Naive thymus-derived CD8-positive, alpha-beta T cell (primary cell): ENCODE measurements at places on chromosomes 16 and 17.

DNA sequence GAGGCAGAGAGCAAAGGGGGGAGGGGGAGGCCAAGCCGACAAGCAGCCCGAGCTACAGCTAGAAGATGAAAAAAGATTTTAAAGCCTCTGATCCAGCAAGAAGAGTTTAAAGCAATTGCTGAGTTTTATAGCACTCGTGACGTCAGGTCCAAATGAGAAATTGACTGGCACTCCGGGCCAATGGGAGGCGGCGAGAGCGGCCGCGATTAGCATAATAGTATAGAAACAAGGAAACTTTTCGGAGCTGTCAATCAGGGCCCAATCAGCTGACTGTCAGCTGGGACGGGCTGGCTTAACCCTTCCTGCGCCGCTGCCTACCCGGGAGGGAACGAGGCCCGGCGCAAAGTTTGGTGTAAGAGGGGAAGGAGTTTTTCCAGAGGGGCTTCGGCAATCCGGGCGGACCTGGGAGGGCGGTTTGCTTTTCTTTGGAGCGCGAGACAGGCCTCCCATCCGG lies at the start of gene MAF:
Gene MAF, minus strand, starts transcription at position 100 of the 454 bp plus-strand sequence. CDS start 835 bp downstream, outside the sequence.
- peak within 1 kb of the TSS; percentile 98 for H3K4me3 ChIP-seq
- H3K4me1 ChIP-seq: peaks cover 37% of the 10 kb centered on the region
- peak within 1 kb of the TSS; percentile 64 for H3K27ac ChIP-seq
- peaks cover 32% of the 10 kb centered on the region for H3K27me3 ChIP-seq
- peaks cover 3% of the 10 kb centered on the region for H3K36me3 ChIP-seq

GRCh38 chr17:305090-305976 lies 47.3 kb downstream of the RPH3AL start:
- H3K27ac ChIP-seq: no peak overlapping the region
- no peak for DNase-seq
- H3K4me3 ChIP-seq: no peak overlapping the region
- no peaks in the 10 kb centered on the region for H3K27me3 ChIP-seq
- H3K36me3 ChIP-seq: no peaks in the 10 kb centered on the region

DNA sequence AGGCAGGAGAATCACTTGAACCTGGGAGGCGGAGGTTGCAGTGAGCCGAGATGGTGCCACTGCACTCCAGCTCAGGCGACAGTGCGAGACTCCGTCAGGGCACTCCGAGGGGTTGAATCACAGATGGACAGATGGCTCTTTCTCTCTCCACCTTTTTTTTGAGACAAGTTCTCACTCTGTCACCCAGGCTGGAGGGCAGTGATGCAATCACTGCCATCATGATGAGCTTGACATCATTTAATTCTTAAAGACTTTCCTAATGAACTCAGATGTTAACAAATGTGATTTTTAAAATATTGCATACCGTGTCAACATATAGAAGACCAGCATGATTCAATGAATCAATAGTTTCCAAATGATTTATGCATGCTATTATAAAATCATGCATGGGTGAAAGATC lies 3.5 kb downstream of the GDPD1 start:
- H3K4me3 ChIP-seq: no peak overlapping the region
- H3K27ac ChIP-seq: no peak overlapping the region
- peaks cover 14% of the 10 kb centered on the region for H3K4me1 ChIP-seq
- no peak for DNase-seq
- no peaks in the 10 kb centered on the region for H3K27me3 ChIP-seq

- H3K4me1 ChIP-seq: no peaks in the 10 kb centered on the region
- H3K27me3 ChIP-seq: peaks cover 3% of the 10 kb centered on the region
- H3K4me3 ChIP-seq: no peak overlapping the region
- H3K36me3 ChIP-seq: no peaks in the 10 kb centered on the region
Measured at GRCh38 chr16:50509521-50510341, 38.5 kb upstream of the NKD1 start.

DNA sequence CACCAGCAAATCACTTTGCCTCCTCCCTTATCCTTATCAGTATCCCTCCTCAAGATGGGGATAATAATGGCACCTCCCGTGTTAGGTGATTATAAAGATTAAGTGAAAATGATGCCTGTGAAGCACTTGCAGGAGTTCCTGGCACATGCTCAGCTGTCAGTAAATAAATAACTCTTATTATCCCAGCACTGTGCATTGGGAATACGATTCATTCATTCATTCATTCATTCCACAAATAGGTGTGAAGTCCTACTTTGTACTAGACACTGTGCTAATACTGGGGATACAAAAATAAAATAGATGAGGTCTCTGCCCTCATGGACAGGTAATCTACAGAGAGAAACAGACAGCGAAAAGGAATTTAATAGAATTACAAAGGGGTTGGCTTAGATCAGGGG lies 2.0 kb downstream of the XYLT2 start:
- H3K27me3 ChIP-seq: no peaks in the 10 kb centered on the region
- peak overlapping the region; percentile 83 for H3K27ac ChIP-seq
- DNase-seq: no peak
- H3K36me3 ChIP-seq: no peaks in the 10 kb centered on the region

DNA sequence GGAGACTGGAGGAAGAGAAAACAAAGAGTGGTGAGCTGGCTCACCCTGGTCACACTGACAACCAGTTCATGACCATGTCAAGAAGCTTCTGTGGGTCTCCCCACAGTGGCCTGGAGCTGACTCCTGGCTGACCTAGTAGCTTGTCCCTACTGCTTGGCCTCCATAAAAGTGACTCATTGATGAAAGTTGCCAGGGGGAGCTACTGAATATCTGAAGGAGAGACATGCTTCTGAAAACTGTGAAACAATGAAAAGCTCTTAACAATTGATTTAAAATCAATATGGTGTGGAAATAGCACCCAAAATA lies 22.0 kb downstream of the SMPD3 start:
- no peaks in the 10 kb centered on the region for H3K36me3 ChIP-seq
- no peak overlapping the region for H3K4me3 ChIP-seq
- no peak for DNase-seq
- H3K27me3 ChIP-seq: no peaks in the 10 kb centered on the region
- H3K27ac ChIP-seq: no peak overlapping the region

GRCh38 chr17:83181991-83182619 lies 102.7 kb downstream of the METRNL start:
- H3K4me3 ChIP-seq: no peak overlapping the region
- no peaks in the 10 kb centered on the region for H3K27me3 ChIP-seq
- H3K27ac ChIP-seq: no peak overlapping the region
- H3K4me1 ChIP-seq: no peaks in the 10 kb centered on the region
- H3K36me3 ChIP-seq: no peaks in the 10 kb centered on the region

GRCh38 chr17:5544115-5544514 lies 40.2 kb downstream of the NLRP1 start:
- H3K4me3 ChIP-seq: no peak overlapping the region
- no peak for DNase-seq
- H3K27ac ChIP-seq: peak overlapping the region; percentile 65
- H3K4me1 ChIP-seq: no peaks in the 10 kb centered on the region
- no peaks in the 10 kb centered on the region for H3K27me3 ChIP-seq

DNA sequence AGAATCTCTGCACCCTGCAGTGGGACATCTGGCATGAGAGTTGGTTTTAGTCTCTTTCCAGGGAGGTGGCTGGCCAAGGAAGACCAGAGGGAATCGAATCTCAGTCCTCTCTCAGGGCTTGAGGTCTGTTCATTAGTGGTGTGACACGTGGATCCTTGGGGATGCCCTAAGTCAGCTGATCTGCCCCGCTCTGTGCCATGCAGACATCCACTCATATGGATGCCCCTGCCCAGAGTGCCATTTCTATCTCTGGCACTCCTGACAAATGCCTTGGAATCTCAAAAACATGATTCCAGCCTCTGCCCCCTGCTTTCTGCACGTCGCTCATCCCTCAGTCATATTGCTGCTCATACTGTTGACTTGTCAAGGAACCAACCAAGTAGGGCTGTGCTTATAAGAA lies 38.8 kb downstream of the WSCD1 start:
- H3K4me3 ChIP-seq: no peak overlapping the region
- peaks cover 29% of the 10 kb centered on the region for H3K27me3 ChIP-seq
- H3K27ac ChIP-seq: no peak overlapping the region

GRCh38 chr16:64952177-64952576 lies 169.7 kb downstream of the CDH11 start:
- no peaks in the 10 kb centered on the region for H3K36me3 ChIP-seq
- H3K4me3 ChIP-seq: no peak overlapping the region
- no peak overlapping the region for H3K27ac ChIP-seq
- DNase-seq: no peak

DNA sequence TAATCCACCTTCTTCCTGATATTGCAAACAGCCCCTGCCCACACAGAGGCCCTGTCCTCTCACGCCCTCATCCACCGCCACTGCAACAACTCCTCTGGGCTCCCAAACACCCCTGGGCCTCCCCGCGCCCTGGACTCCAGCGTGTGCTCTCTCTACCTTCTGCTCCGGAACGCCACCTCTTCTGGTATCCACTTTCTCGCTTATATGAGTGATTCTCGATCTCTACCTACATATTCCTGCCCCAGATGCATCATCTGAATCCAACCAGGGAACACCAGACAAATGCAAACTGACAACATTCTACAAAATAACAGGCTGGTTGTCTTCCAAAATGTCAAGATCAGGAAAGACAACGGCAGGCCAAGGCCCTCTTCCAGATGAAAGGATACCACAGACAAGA lies 19.0 kb downstream of the CAMKK1 start:
- no peaks in the 10 kb centered on the region for H3K36me3 ChIP-seq
- H3K27me3 ChIP-seq: no peaks in the 10 kb centered on the region
- H3K4me1 ChIP-seq: peaks cover 5% of the 10 kb centered on the region
- DNase-seq: no peak
- no peak overlapping the region for H3K4me3 ChIP-seq
- H3K27ac ChIP-seq: no peak overlapping the region

DNA sequence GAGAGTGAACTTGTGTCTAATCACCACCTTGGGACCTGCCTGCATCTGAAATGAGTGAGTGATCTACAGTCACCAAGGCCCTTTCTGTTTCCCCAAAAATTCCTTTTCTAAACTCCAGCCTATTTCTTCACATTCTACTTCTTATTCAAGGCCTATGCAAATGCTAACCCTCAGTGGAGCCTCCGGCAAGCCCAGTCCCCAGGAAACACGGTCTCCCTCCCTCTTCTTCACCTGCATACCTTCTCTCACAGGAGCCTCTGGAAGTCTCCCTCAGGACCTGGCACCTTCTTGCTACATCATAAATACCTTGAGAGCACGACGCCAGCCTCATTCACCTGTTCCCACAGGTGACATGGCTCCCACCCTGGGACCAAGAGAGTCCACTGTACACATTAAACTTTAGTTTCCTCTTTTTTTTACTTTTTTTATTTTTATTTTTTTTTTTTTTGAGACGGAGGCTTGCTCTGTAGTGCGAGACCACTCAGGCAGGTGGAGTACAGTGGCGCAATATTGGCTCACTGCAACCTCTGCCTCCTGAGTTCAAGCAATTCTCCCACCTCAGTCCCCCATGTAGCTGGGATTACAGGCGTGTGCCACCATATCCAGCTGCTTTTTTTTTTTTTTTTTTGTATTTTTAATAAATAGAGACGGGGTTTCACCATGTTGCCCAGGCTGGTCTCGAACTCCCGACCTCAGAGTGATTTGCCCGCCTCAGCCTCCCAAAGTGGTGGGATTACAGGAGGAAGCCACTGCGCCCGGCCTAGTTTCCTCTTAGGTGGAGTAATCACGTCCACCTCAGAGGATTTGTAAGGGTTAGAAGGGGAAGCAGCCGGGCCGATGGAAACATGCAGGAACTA lies 97.3 kb downstream of the ANKRD11 start:
- peaks cover 28% of the 10 kb centered on the region for H3K4me1 ChIP-seq
- no peak for DNase-seq
- no peaks in the 10 kb centered on the region for H3K27me3 ChIP-seq
- no peak overlapping the region for H3K4me3 ChIP-seq
- peak overlapping the region; percentile 32 for H3K27ac ChIP-seq

DNA sequence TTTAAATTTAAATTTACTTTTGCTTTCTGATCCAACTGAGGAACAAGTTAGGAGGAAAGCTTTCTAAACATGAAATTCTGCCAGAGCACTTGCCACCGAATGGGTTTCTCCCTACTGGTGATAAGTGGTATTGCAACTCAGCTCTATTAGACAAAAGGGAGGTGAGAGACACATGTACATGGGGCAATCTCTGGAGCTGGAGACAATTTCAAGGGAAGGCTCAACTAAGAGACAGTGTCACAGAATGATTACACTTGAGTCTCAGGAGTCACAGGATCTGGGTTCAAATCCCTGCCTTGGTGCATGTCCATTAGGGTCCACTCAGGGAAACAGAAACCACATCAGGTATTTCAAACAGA lies 37.4 kb downstream of the SOCS1 start:
- no peaks in the 10 kb centered on the region for H3K27me3 ChIP-seq
- no peak overlapping the region for H3K27ac ChIP-seq
- no peak for DNase-seq
- peaks cover 14% of the 10 kb centered on the region for H3K36me3 ChIP-seq
- peaks cover 24% of the 10 kb centered on the region for H3K4me1 ChIP-seq

- no peak overlapping the region for H3K4me3 ChIP-seq
- no peaks in the 10 kb centered on the region for H3K27me3 ChIP-seq
- no peaks in the 10 kb centered on the region for H3K36me3 ChIP-seq
- no peak overlapping the region for H3K27ac ChIP-seq
- no peaks in the 10 kb centered on the region for H3K4me1 ChIP-seq
Measured at GRCh38 chr17:4823373-4824089, 9.6 kb upstream of the MINK1 start.

DNA sequence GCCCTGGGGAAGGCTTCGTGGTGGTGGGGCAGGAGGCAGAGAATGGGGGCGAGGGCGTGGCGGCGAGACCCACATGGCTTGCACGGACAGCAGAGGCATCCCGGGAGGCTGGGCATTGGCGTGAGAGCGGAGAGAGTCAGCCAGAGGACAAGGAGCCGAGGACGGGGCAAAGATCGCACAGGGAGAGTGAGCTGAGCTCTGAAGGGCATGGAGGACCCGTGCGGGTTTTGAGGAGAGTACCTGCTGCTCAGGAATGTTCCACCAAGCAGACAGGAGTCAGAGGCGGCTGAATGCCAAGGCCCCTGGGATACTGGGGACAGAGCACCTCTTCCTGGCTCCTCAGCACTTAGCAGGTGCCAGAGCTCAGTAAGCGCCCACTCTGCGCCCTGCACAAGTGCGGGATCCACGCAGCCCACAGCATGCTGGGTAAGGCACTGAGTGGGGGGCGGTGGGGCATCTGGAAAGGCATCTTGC lies 47.8 kb downstream of the ARHGAP27 start:
- H3K27me3 ChIP-seq: peaks cover 13% of the 10 kb centered on the region
- no peak overlapping the region for H3K27ac ChIP-seq
- H3K36me3 ChIP-seq: no peaks in the 10 kb centered on the region
- no peak overlapping the region for H3K4me3 ChIP-seq
- peaks cover 13% of the 10 kb centered on the region for H3K4me1 ChIP-seq

DNA sequence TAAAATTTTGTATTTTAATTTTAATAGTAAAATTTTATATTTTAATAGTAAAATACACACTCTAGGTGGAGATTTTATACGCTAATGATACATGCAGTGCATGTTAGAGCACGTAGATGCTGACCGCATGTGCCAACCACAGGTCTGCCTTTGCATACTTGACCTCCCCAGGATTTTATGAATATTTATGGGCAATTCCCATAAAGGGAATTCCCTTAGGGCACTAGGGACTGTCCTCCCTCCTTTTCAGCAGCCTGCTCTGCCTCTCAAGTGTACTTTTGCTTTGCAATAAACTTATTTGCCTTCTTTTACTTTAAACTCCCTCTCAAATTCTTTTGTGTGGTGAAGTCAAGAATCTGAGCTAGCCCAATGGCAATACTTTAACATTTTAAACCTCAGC lies 217.7 kb upstream of the CDH8 start:
- no peak overlapping the region for H3K4me3 ChIP-seq
- no peaks in the 10 kb centered on the region for H3K4me1 ChIP-seq
- DNase-seq: no peak
- H3K36me3 ChIP-seq: no peaks in the 10 kb centered on the region
- no peaks in the 10 kb centered on the region for H3K27me3 ChIP-seq
